Kidney glomerular epithelial cell (primary cell): ENCODE measurements at places on chromosomes 1 and 21.
A peak's percentile ranks its signal among the peaks of the same experiment; 100 is the strongest.

- DNase-seq = peak; percentile 90
Measured at GRCh38 chr1:176789571-176790090, 326.7 kb downstream of the PAPPA2 start.

DNA sequence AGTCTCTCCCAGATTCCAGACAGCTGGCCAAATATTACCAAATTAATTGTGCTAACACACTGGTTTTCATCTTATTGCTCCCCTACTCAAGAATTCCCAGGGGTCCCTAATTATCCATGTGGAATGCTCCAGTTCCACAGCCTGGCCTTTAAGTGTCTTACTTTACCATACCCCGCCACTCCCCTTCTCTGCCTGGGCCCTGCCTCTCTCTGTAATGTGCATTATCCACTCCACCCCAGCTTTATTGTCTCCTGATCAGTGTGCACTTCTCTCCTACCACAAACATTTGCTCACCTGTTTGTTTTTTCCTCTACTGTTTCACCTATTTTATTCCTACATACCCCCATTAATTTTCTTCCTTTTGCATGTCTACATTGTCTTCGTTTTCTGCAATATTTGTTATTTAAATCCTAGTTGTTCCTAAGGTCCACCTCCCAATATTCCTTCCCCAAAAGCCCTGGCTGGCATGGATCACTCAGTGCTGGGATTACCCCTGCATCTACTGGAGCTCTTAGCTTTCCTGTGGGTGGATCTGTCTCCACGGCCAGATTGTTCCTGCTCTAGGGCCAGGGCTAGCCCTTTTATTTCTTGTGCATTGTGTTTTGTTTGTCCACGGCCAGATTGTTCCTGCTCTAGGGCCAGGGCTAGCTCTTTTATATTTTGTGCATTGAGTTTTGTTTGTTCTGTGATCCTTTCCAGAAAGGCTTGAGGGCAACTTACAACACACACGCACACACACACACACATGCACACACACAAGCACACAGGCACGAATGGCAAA lies 33.4 kb upstream of the ATP1B1 start:
- no peak for DNase-seq

DNA sequence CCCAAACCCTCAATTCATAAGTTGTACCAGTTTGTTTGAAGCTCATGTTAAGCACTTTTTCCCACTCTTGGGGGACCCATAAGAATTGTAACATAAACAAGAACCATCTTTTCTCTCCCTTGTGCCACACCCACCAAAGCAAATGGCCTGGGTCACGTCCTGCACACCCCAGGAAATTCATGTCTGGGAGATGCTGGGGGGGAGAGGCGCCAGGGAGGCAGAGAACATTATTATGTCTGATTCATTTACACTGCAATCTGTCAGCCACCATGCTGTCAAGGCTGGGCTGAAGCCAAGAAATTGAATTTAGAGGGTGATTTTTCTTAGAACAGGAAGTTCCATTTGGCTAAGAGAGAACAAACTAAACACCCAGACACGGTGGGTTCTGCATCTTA lies 37.2 kb upstream of the IPO9 start:
- no peak for DNase-seq

GRCh38 chr1:218829097-218829496 lies 344.6 kb upstream of the LYPLAL1 start:
- no peak for DNase-seq

GRCh38 chr1:207565546-207566468 lies 69.8 kb downstream of the CR1 start:
- DNase-seq = peak; percentile 4

DNA sequence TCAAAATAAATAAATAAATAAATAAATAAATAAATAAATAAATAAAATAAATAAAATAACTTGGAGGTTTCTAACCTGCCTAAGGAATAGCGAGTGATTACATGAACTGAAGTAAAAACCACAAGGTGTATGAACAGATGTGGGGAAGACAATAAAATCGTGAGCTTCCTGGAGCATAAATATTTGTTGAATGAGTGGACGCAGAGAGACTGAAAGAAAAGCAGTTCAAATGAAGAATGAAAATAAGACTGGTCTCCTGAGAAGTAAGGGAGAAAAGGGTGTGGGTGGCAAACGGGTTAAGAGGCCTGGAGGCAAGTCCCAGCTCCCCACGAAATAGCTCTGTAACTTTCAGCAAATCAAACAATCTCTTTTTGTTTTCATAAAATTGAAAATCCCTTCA lies 33.6 kb downstream of the CHML start:
- peak; percentile 63 for DNase-seq

DNA sequence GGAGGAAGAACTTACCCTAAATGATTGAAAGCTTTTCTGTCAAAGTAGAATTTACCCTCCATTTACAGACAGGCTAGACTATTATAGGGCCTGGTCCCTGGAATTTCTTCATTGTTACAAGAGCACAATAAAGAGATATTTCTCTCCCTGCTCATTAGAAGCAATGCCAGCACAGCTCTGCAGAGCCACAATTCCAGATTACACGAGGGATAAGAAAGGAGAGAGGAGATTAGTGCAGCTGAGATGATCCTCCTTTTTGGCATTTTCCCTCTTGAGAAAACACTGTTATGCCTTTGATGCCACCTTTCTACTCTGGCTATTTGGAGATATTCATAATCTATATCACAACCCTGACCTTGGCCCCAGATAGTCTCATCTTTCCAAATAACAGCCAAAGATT lies 1119.5 kb upstream of the TMPRSS15 start:
- DNase-seq = no peak

- DNase-seq = no peak
Measured at GRCh38 chr1:243251539-243251938, 3.5 kb downstream of the CEP170 start.

DNA sequence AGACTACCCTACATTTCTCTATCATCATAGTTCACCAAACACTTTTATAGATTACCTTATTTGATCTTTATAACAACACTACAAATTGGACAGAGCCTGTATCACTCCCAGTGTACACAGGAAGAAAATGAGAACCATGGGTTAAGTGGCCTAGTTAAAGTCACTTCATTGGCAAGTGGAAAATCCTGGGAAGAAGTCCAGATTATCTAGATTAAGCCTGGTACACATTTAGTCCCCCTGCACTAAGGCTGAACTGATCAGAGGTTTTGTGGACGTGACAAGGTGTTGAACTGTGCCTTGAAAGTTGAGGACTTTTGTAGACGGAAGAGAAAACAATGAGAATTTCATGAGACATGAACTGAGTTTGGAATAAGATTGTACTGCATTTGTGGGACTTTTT lies 7.5 kb upstream of the USH2A start:
- DNase-seq = no peak

GRCh38 chr1:202854787-202855186 lies 34.2 kb downstream of the RABIF start:
- DNase-seq = no peak

DNA sequence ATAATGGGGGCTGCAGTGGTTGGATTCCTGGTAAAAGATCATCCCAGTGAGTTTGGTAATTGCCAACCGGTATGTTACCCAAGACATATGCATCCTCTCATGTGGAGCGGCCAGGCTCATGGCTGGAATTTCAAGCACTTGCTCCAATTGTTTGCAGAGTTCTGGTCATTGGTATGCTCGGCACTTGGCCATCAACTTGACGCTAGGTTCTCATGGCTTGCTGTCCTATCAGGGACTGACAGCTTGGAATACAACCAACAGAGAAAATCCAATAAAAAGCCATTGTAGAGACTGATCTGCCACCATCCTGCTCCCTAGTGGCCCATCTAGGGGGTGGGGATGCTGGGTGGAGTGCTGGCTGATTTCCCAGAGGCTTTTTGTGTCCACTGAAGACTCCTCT lies 120.9 kb downstream of the EDEM3 start:
- no peak for DNase-seq

DNA sequence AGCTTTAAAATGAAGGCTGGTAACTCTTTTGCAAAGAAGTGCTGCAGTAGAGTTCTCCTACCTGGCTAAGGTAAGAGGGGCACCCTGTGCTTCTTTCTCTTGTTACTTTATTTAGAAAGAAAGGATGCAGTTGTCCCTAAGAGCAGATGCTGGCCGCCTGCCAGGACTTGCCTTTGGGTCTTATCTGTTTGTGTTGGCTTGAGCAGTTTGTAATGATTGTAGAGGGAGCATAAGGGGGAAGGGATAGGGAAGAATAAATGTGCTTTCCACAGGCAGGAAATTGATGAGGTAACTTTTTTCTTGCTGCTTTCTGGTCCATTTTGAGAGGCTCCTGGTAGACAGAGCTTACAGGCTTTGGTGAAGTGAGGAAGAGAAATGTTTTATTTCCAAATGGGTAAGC lies 229.6 kb downstream of the HHAT start:
- peak; percentile 17 for DNase-seq

- no peak for DNase-seq
Measured at GRCh38 chr1:12046749-12047119, 16.4 kb upstream of the TNFRSF8 start.

DNA sequence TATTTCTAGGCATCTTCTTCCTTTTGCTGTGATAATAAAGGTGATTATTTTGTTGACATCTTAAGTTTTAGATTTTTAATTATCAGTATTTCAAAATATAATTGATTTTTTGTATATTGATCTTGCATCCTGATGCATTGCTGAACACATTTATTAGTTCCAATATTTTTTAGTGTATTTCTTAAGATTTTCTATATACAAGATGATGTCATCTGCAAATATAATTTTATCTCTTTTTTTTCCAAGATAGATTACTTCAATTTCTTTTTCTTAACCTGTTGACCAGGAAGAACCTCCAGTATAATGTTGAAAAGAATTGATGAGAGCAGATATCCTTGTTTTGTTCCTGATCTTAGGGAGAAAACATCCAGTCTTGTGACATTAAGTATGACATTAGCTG lies 54.8 kb upstream of the LRRN2 start:
- DNase-seq = no peak

DNA sequence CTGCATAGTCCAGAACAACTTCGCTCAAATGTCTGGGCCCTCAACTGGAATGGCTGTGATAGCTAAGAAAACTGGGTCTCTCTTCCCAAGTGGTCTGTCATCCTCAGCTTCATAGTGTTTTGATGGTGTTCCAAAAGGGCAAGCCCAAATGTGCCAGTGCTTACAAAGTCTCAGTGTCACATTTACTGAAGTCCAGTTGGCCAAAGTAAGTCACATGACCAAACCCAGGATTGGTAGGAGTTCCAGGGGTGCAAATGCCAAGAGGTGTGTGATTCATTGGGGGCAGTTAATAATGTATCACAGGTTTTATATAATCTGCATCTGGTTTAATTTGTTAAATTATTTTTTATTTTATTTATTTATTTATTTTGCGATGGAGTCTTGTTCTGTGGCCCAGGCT lies 24.9 kb downstream of the SMG7 start:
- DNase-seq = no peak

- no peak for DNase-seq
Measured at GRCh38 chr1:5913078-5913845, 79.0 kb downstream of the NPHP4 start.

- DNase-seq = no peak
Measured at GRCh38 chr1:44078104-44078503, 40.5 kb upstream of the KLF17 start.

- no peak for DNase-seq
Measured at GRCh38 chr1:6473974-6474814, 8.2 kb upstream of the TNFRSF25 start.

DNA sequence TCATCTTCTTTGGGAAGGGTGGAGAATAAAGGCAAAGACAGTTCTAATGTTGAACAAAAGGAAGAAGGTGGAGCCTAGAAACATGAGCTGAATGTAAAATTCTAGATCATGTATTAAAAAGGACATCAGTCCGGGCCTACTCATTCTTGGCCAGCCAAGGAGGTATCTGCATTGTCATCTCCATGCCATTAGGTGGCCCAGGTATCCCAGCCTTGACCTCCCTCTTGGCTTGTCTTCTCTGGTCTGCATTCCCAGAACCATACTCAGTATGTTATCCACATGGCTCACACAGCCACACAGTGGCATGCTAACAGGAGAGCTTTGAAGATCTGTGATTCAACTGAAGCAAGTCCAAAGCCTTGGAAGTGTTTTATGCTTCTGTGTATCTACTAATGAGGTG lies 369.8 kb upstream of the KAZN start:
- no peak for DNase-seq

- DNase-seq = no peak
Measured at GRCh38 chr1:204703268-204703664, 17.7 kb upstream of the LRRN2 start.

- DNase-seq = no peak
Measured at GRCh38 chr1:61280452-61280851, 198.1 kb downstream of the NFIA start.

GRCh38 chr1:91585982-91586381 lies 85.3 kb downstream of the CDC7 start:
- peak; percentile 94 for DNase-seq

DNA sequence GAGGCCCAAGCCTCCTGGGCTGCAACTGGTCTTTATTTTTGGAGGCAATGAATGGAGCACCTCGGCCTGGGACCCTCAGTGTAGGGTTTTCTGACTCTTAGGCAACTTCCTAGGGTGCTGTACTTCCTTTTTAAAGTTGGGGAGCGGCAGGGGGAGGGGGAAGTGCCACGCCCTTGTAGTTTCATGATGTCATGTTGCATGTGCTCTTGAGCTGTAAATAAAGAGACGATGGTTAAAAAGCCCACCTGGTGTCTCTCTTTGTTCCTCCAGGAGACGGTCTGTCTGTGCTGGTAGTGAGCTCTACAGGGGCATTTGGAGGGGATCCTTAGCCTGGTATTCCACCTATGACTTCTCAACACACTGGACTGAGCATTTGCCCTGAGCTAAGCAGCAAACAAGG lies 10.3 kb upstream of the AGTRAP start:
- no peak for DNase-seq

- no peak for DNase-seq
Measured at GRCh38 chr1:239619190-239619589, 232.8 kb downstream of the CHRM3 start.

DNA sequence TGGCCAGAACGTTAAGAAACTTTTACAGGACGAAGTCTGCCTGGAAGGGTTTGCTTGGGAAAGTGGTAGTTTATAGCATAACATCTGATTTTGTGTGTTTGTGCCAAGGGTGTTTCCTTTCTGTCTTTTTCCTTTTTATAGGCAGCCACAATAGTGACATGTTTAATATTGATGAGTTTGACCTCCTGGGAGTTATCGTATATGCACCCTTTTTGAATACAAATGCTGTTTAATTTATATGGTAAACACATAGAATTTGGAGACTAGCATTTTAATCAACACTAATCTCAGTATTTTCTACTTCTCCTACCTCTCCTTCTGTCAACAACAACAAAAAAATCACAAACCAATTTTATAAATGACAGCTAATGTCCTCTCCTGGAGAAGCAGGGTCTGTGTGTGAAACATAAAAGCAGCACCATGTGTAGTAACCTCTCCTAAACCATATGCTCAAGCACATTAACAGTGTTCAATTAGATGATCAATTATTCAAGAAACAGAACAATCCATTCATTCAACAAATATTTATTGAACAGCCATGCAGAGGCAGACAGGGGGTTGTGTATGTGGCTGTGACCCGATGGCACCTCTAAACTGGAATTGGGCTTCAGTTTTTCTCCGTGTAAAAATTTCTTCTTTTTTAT lies 604 bp upstream of the FMN2 start:
- no peak for DNase-seq

GRCh38 chr1:58919959-58920321 lies 136.1 kb upstream of the JUN start:
- DNase-seq = no peak

- peak; percentile 84 for DNase-seq
Measured at GRCh38 chr1:183209533-183210158, 23.6 kb downstream of the LAMC2 start.

- no peak for DNase-seq
Measured at GRCh38 chr1:95021805-95022643, 50.7 kb downstream of the ALG14 start.
